ENCODE measurements at places on chromosomes 2 and 18. TPM values are rescaled to one million over a fixed set of nuclear protein-coding genes. Genes with fewer than 3 reads are reported as not detected.

- no peaks in the 10 kb centered on the region for H3K27me3 ChIP-seq
- H3K4me1 ChIP-seq: no peaks in the 10 kb centered on the region
These were observed 195.4 kb upstream of the RMP24 start for GRCh38 chr18:35777039-35777438.

GYPC gene
- 20.2 TPM for polyA plus RNA-seq

GRCh38 chr18:55097456-55098170 lies 138.4 kb upstream of the CCDC68 start:
- H3K36me3 ChIP-seq: no peaks in the 10 kb centered on the region
- no peak overlapping the region for H3K4me3 ChIP-seq
- H3K27me3 ChIP-seq: no peaks in the 10 kb centered on the region
- H3K27ac ChIP-seq: no peak overlapping the region

KCNK3 gene
- polyA plus RNA-seq: 36.0 TPM

DNA sequence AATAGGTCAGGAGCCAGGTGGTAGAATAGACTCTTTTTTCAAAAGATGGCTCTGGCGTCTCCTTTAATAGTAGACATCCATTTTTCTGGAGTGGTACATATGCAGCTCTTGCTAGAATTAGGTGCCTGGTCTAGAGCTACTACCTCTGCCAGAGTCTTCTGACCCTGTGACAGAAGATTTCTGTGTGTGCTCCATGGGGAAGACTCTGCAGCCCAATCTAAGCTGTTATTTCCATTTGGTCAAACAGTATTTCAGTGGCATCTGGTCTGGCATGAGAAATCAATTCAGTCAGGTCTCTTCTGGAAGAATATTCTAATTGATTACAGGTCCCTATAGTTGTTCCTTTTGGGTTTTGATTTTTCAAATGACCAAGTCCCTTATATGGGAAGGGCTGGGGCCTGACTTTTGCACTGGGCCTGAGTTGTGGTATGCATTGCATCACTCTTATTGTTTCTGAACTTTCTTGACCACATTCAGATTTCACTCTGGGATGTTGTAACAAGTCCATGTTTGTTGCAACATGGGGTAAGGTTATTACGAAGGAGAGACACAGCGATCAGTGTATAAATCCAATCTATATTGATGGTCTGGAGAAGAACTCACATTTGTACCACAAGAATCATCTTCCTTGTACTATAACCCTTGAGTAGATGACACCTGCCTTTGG lies 12.1 kb downstream of the MXD1 start:
- H3K36me3 ChIP-seq: peaks cover 5% of the 10 kb centered on the region
- DNase-seq: no peak
- H3K4me3 ChIP-seq: no peak overlapping the region
- no peaks in the 10 kb centered on the region for H3K27me3 ChIP-seq
- H3K4me1 ChIP-seq: no peaks in the 10 kb centered on the region
- no peak overlapping the region for H3K27ac ChIP-seq

DNA sequence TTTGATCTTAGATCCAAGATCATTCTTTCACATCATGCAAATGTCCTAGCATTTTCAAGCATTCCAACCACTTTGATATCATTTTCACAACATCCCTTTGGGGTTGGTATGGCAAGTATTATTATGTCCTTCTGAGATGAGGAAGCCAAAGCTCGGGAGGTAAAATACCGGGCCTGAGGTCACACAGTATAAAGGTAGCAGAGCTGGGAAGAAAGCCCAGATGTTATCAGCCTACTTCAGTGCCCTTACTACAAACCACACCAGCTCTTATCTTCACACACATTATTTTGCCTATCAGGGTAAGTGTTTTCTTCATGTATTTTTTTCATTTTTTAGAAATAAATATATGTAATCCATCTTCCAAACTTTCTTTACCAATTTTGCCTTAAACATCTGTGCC lies 4.2 kb upstream of the B4GALT6 start:
- no peak for DNase-seq
- H3K36me3 ChIP-seq: no peaks in the 10 kb centered on the region
- H3K27ac ChIP-seq: no peak overlapping the region
- H3K4me3 ChIP-seq: no peak overlapping the region
